ELR (cell line): ENCODE measurements at places on chromosomes 12 and 14.

DNA sequence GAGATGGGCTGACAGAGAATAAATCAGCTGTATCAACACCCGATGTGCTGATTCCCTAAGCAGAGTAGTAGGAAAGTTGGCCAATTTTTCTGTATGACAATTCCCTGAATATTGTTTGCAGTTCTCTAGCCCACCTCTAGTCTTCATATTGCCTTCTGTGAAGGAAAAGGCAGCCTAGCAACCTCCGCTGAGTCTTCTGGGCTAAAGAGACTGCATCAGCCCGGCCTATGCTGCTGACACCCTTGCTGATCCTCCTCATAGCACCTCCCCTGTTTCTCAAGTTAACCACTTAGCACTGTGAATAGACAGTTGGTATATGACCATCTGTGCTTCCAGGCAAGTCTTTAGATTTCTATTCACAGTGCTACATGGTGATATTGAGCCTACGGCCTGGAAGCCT, 161.1 kb upstream of the EGLN3 start:
- no peak for DNase-seq

GRCh38 chr12:90335566-90335965, 619.4 kb downstream of the CCER1 start:
- no peak for DNase-seq

DNA sequence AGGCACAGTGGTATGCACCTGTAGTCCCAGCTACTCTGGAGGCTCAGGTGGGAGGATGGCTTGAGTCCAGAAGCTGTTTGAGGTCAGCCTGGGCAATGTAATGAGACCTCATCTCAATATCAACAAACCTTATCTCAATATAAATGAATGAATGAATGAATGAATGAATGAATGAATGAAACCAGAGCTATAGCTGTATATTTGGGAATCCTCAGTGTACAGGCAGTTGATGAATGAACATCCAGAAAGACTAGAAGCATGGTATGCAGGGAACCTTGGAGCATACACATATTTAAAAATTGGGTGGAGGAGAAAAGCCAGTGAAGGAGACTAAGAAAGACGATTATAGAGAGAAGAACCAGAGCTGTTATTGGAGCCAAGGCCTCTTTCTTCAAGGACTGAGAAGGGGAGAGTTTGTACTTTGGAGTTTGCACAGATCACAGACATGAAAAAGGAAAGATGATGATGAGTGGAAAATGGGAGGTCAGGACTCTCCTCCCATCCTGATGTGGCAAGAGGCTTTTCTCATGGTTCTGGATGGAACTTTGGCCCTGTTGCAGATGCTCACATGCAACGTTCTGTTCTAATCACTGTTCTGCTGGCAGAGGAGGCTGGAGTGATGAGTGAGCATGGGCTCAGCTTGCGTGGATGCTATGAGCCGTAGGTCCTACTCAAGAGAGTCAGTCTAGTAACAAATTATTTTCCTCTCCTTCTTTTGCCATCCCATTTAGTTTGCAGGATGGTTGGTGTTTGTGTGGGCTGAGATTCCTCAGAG, 114.4 kb downstream of the PRKCH start:
- no peak for DNase-seq

GRCh38 chr12:74021937-74022336, 515.7 kb upstream of the ATXN7L3B start:
- DNase-seq = peak; percentile 73
